ENCODE measurements at places on chromosomes 1 and 21.
A peak's percentile ranks its signal among the peaks of the same experiment; 100 is the strongest.

GRCh38 chr21:15552914-15553494, 176.8 kb upstream of the USP25 start:
- no peak for DNase-seq

- DNase-seq = no peak
These were observed 41.5 kb upstream of the NEXN start for GRCh38 chr1:77846966-77847365.

GRCh38 chr1:199512037-199512710, 515.3 kb upstream of the NR5A2 start:
- DNase-seq = no peak

DNA sequence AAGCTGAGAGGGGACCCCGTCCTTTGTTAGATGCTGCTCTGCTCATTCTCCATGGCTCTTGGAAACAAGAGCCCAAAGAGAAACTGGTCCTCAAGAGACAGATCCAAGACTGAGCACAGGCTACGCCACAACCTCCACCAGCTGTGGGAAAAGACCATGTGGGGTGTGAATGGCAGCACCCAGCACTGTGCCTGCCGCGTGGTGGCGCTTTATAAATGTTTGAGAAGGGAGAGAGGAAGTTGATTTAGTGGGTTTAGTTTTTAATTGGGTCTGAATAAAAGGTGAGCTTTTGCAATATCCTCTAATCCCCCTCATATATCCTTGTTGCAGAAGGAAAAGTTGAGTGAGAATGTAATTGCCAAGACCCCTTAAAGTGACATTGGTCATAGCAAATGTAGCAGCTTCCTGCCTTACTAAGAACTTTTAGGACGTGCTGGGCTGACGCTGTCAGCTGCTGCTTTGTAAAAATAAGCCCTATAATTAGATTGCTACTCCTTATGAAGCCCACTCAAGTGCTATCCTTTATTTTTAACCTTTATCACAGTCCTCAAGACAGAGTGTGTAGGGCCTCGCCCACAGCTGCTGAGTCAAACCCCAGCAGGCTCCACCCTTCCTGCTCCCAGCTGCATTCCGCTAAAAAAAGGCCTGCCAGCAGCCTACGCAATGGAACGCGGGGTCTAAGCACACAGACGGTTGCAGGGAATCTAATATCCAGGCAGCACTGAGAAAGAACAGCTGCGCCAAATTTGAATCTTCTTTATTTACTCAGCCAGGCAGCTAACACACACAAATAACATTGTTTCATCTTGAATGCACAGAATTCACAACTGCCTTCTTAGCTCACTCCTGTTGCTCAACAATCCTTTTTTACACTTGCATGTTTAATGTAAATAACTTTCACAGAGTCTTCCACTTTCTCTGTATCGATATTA, 47.4 kb upstream of the PRDX6 start:
- peak; percentile 67 for DNase-seq

- DNase-seq = peak; percentile 50
These were observed 72.4 kb downstream of the ITPKB start for GRCh38 chr1:226666692-226667091.
